ENCODE measurements at places on chromosomes 2 and 18.
A peak's percentile ranks its signal among the peaks of the same experiment; 100 is the strongest.

DNA sequence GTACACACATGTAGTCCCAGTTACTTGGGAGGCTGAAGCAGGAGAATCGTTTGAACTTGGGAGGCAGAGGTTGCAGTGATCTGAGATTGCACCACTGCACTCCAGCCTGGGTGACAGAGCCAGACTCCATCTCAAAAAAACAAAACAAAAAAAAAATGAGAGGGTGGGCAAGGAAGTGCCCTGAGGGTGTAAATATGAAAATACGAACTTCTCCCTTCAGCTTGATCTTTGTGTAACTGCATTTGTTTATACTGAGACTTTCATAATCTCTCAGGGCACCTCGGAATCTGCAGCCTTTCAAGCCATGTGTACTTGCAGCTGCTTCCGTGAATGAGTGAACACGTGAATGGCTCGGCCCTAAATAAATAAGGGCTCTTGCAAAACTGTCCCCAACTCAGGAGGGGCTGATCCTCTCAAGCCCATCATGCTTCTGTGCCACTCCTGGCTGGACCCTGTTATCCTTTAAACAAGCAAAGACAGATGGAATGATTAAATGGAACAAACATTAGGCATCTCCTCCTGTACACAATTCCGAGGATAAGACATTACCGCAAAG, 96.8 kb downstream of the BOD1L2 start:
- no peak for DNase-seq

DNA sequence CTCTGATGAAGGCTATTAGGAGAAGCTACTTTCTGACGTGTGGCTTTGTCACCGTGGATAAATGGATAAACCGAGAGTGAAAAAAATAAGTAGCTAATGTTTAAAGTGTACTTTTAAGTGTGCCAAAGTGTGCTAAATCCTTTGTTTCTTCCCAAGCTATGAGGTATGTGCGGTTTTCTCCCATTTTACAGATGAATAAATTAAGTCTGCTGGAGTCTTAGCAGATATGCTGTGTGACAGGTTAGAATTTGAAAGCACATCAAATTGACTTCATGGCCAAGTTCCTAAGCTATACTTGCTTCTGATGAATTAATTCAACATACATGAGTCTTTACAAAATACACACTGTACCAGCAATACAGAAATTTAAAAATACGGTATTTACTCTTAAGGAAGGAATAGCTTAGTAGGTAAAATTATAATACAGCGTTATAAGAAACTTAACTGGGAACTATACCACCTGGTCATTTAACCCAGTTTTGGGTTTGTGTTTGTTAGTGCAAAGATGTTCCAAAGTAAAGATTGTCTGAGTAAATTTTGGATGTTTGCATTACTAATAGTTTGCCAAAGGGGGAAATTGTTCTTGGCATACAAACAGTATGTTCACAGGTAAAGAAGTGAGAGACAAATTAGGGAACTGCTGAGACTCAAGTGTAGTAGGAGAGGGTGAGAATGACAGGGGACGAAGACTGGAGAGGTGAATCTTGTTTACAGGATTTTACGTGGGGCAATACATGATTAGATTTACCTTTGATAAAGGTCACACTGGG, 1.4 kb downstream of the AGPS start:
- no peak for DNase-seq

DNA sequence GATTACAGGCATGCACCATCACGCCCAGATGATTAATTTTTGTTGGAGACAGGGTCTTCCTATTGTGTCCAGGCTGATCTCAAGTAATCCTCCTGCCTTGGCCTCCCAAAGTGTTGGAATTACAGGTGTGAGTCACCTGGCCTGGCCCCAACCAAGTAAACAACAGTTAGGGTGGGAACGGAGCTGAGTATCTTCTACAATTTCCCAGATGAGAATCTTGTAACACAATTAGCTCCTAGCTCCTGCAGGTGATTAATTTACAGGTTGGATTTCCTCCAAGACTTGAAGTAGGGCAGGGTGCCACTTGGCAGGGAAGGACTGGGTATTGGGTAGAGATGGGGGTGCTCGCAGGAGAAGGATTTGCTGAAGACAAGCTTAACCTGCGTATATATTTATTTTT, 17.8 kb downstream of the NLRC4 start:
- no peak for DNase-seq

GRCh38 chr18:77472509-77472908, 222.9 kb downstream of the GALR1 start:
- DNase-seq, result no peak

GRCh38 chr18:63140997-63141777, 178.4 kb downstream of the BCL2 start:
- no peak for DNase-seq

DNA sequence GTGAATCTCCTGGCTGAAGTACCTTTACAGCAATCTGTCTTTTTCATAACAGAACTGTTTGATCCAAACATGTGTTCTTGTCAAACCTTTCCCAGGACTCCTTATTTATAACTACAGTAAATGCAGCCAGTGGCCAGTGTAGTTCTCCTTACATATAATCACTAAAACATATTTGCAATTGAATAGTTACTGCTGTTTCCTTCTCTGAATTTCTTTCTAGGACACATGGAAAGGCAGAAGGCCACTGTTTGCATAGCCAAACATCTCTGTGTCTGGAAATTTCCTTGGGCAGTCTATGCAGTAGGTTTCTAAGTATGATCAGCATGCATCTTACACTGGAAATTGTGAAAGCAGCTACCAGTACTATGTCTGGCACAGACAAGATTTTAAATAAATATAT, 57.4 kb upstream of the COL3A1 start:
- no peak for DNase-seq

- DNase-seq, result no peak
Observed at GRCh38 chr2:200042102-200042735, 86.8 kb downstream of the MAIP1 start.

- DNase-seq, result no peak
Observed at GRCh38 chr2:119316066-119316465, 50.6 kb downstream of the C2orf76 start.

- DNase-seq, result peak; percentile 64
Observed at GRCh38 chr2:172431463-172431862, 4.1 kb downstream of the ITGA6 start.

- DNase-seq, result no peak
Observed at GRCh38 chr2:222714361-222715241, 43.1 kb downstream of the MOGAT1 start.

DNA sequence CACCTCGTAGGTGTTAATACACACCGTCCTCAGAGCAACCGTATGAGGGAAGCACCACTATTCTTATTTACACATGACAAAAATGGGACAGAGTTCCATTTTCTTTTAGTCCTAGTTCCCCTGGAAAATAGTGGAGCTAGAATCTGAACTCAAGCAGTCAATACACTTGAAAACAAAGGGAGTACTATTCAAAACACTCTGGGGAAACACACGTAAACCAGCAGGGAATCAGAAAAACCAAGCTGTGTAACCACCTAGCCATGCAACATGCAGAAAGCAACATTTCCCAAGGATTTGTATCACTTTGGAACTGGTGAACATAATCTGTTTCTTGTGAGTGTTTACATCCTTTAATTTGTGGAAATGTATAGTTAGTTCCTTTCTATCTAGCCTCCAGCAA, 208.2 kb downstream of the UBE2E3 start:
- DNase-seq, result no peak

DNA sequence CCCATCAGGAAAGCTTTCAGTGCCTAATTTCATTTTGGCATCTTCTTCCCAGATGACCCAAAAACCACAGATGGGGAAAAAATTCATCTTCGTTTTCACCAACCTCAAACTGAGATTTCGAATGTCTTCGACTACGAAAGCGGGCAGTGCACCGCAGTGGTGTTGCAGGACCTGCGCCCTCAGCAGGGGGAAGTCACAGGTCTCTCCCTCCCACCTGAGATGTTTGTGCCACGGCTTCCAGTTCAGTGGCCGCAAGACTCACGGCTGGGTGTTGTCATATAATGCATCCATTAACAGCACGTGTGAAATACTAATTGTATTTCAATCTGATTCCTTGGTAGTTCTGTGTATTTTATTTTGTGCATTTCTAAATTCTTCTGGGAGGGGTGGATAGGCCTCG, 66.2 kb upstream of the SALL3 start:
- DNase-seq, result no peak

DNA sequence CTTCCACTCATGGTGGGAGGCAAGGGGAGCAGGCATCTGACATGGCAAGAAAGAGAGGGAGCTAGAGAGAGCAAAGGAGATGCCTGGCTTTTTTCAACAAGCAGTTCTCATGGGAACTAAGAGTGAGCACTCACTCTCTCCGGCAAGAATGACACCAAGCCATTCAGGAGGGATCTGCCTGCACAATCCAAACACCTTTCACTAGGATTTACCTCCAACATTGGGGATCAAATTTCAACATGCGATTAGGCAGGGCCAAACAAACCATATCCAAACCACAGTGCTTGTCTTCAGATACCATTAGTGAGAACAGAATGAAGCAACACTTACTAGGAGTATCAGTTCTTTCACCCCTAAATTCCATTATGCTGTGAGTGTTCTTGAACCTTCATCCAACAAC, 77.3 kb downstream of the FIGN start:
- no peak for DNase-seq

- no peak for DNase-seq
Observed at GRCh38 chr18:23266717-23267446, 131.6 kb downstream of the CABLES1 start.

- DNase-seq, result no peak
Observed at GRCh38 chr2:70089220-70089982, 2.1 kb downstream of the PCBP1 start.

DNA sequence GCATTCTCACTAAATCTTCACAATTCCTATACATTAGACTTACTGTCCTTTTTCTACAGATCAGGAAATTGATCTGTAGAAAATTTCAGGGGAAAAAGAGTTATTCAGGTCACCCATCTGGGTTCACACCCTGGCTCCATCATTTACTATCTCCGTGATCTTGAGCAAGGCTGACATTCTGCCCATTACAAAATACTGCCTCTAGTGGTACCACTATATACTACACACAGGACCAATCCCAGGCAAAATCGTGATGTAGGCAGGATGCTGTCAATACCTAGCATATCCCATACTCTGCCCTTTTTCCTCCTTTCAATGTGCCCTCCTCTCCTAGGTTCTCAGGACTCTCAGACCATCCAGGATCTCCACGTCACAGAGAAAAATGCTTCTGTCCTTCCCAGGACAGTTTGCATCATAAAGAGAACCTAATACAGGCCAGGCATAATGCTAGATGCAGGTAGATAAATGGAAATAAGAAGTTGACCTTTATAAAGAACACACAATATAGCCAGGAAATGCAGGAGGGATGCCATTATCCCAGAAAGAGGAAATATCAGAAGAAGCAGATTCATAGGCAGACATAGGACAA, 101.9 kb downstream of the CDH20 start:
- no peak for DNase-seq

GRCh38 chr2:109472974-109473373, 140.8 kb downstream of the SEPTIN10 start:
- no peak for DNase-seq

GRCh38 chr2:135840601-135841000, 3.6 kb upstream of the LCT start:
- DNase-seq, result no peak

GRCh38 chr18:63683890-63684289, 18.9 kb upstream of the SERPINB11 start:
- no peak for DNase-seq

- no peak for DNase-seq
Observed at GRCh38 chr2:36480636-36481035, 117.3 kb downstream of the FEZ2 start.

- DNase-seq, result no peak
Observed at GRCh38 chr2:69902213-69902922, 8.6 kb downstream of the SNRNP27 start.

GRCh38 chr2:118837067-118837466, 10.4 kb downstream of the EN1 start:
- DNase-seq, result no peak

DNA sequence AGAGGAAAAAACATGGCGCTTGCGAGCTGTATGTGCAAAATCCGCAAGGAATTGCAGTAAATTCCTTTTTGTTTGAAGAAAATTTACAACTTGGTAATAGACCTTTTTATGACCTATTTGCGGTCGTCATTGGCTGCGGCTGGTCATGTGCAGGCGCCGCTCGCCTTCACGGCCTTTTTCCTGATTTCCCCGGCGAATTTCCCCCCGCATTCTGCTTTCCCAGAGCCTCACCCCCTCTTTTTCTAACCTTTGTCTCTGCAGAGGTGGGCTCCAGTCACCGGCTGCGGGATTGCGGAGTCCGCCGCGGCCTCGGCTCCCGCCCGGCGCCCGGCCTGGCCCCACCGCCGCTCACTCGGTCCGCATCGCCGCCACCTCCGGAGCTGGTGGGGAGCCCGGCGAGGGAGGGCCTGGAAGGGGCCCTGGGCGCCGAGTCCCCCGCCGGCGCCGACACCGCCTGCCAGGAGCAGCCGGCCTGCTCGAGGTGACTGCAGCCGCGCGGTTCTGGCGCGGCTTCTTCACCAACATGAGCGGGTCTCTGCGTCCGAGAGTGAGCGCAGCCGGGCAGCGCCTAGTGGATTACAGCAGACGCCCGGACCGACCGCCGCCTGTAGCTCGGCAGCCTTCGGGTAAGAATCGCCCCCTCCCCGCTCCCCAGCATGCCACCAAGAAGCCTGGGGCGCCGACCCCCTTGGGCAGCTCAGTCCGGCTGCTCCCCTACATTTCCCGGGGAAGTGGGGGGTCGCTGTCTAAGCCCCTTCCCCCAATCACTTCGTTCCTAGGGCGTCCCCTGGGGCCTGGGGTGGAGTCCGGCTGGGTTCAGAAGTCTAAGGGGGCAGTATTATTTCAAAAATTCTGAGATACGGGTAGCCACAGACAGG, 7.1 kb downstream of the HOXD8 start:
- DNase-seq, result no peak

- no peak for DNase-seq
Observed at GRCh38 chr2:115910270-115910669, 1467.8 kb downstream of the DPP10 start.

DNA sequence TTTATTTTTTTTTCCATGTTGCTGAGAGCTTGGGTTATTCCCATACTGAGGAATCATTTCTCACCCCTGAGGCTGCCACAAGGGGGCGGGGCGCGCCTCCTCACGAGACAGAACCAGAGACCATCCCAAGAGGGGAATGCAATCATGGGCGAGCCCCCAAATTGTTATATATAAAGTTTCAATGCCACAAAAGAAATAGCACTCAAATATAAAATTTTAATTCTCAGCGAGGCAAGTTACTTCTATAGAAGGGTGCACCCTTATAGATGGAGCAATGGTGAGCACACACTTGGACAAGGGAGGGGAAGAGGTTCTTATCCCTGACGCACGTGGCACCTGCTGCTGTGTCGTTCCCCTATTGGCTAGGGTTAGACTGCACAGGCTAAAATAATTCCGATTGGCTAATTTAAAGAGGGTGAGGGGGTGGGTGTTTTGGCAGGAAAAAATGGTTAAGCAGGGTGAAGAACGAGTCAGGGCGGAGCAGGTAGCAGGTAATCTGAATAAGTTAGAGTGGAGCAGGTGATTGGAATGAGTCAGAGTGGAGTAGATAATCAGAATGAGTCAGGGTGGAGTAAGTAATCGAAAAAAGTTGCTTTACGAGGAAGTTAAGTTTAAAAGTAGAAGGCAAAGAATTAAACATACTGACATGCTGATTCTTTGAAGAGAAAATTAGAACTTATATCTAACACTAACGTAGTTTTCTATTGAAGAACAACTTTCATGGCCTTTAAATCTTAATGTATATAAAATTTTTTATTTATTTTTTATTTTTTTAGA, 177.5 kb downstream of the MTCL1 start:
- DNase-seq, result no peak

All from hypothalamus (tissue), 51 donors.